ENCODE measurements at places on chromosomes 6 and 20. TPM values are rescaled to one million over a fixed set of nuclear protein-coding genes. Genes with fewer than 3 reads are reported as not detected.

DNA sequence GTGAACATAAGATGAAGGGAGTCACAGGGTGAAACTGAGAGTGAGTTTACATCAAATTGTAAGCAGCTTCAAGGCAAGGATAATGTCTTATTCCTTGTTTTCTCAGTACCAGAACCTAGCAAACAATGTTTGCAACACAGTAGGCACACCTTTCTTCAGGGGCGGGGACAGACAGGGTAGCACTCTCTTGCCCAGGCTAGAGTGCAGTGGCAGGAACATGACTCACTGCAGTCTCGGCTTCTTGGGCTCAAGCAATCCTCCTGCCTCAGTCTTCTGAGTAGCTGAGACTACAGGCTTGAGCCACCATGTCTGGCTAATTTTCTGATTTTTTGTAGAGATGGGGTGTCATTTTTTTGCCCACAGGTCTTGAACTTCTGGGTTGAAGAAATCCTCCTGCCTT lies 299.8 kb downstream of the CD83 start:
- no peak for DNase-seq

GRCh38 chr6:131917763-131918649 lies 33.2 kb downstream of the CCN2 start:
- no peak for DNase-seq

GRCh38 chr6:110813338-110814101 lies 1.7 kb downstream of the CDK19 start:
- no peak for DNase-seq

DNA sequence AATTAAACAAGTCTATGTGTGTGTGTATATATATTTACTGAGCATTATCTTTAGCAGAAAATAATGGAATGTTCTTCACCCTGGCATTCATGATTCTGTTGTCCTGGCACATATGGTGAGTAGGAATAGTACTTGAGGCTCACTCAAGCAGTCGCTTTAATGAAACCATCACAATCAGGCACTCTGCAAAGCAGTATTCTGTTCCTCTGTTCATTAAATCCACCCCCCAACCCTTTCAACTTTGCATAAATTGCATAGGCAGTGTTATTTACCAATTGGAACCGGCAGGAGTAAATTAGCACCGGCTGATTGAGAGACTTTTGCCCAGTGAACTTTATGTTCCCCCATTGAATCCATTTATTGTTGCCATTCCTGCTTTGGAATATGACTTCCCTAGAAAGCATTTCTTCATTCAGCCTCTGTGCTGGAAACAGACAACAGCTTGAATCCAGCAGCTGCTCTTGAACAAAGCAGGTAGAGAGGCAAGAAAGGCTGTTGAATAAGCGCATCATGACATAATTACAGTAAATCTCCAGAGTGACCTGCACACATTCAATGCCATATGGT lies 268.0 kb upstream of the RNF217 start:
- no peak for DNase-seq

DNA sequence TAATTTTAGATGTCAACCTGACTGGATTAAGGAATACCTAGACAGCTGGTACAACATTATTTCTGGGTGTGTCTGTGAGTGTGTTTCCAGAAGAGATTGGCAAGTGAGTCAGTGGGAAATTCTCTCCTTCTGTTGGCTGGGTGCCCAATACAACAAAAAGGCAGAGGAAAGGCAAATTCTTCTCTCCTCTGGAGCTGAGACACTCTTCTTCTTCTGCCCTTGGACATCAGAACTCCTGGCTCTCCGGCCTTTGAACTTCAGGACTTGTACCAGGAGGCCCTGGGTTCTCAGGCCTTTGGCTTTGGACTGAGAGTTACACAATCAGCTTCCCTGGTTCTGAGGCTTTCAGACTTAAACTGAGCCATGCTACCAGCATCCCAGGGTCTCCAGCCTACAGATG lies 7.8 kb upstream of the BTN3A1 start:
- no peak for DNase-seq

DNA sequence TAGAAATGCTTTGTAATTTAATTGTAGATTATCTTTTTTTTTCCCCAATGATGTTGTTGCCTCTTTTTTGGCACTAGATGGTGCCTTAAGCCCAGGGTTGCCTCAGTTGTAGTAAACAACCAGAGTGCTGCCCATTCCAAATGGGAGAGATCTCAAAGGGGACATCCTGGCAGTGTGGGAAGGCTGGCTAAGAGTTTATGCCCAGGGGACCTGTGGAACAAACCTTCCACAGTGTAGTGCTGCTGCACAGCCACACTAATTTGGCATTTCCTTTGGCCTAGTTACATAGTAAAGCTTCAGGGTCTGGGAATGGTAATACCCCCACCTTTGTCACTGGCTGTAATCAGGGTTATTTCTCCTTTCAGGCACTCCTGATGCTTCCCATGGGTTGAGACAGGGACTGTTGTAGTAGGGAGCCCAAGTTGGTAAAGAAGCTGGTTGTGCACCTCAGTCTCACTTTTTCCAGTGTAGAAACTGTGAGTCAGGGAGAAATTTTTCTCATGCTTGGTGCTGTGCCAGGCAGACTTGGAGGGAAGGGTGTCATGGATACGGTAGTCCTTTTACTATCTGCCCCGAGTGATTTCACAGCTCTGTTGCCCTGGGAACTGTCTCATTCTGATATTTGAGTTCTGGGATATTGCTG lies 177.8 kb upstream of the ECI2 start:
- no peak for DNase-seq

DNA sequence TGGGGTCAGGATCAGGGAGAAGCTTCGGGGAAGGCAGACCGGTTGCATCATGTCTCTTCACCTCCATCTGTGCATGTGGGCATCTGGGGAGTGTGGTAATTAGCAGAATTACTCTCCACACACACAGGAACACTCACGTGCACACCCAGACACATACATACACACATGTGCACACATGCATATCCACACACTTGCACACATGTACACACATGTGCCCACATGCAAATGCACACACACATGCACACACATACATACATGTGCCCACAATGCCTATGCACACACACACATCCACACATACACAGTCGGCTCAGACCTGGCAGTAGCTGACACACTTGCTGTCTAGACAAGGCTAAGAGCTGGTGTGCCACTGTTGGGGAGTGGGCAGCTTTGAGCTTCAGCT lies 212.3 kb upstream of the PMEPA1 start:
- DNase-seq = no peak

- DNase-seq = no peak
Measured at GRCh38 chr6:42627044-42627443, 63.2 kb downstream of the UBR2 start.

- peak; percentile 76 for DNase-seq
Measured at GRCh38 chr6:38493931-38494547, 145.7 kb downstream of the BTBD9 start.

Gene BMP6
- total RNA-seq = not detected

Gene CLVS2
- not detected for total RNA-seq

Gene VSX1
- total RNA-seq = not detected

Gene TMEM217
- 0.27 TPM for total RNA-seq

Gene NRSN1
- not detected for total RNA-seq

Gene SPAG4
- 19.7 TPM for total RNA-seq

Gene QKI
- 70.9 TPM for total RNA-seq

Gene WFDC2
- total RNA-seq = not detected

Gene GPX5
- not detected for total RNA-seq

Gene C6orf132
- total RNA-seq = 0.05 TPM

Gene HLA-E
- 1,266 TPM for total RNA-seq
